ENCODE measurements at places on chromosomes 4 and X.

DNA sequence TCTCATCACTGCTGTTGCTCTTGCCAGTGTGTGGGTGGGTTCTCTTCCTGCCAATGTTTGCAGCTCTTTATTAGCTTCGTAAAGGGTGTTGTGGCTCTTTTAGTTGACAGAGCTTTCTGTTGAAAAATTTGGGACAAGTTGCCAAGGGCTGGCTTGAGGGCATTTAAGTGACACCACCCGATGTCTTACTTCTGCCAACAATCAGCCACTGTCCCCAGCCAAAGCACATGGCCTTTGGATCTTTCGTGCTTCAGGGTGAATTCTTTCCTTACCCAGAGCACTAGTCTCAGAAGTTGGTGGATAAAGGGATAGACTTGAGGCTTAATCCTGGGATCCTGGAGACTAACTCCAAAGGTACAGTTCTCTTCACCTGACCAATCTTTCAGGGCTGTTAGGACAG lies 113.6 kb downstream of the SOX3 start:
- no peak for DNase-seq

- no peak for DNase-seq
Observed at GRCh38 chrX:56600141-56600540, 36.7 kb downstream of the UBQLN2 start.

GRCh38 chr4:120491481-120491880 lies 424.8 kb upstream of the MAD2L1 start:
- DNase-seq = no peak

- no peak for DNase-seq
Observed at GRCh38 chrX:110796407-110796697, 735 bp upstream of the CHRDL1 start.

GRCh38 chr4:153371701-153372234 lies 27.3 kb downstream of the MND1 start:
- no peak for DNase-seq

GRCh38 chr4:36394352-36394903 lies 113.0 kb downstream of the DTHD1 start:
- no peak for DNase-seq

DNA sequence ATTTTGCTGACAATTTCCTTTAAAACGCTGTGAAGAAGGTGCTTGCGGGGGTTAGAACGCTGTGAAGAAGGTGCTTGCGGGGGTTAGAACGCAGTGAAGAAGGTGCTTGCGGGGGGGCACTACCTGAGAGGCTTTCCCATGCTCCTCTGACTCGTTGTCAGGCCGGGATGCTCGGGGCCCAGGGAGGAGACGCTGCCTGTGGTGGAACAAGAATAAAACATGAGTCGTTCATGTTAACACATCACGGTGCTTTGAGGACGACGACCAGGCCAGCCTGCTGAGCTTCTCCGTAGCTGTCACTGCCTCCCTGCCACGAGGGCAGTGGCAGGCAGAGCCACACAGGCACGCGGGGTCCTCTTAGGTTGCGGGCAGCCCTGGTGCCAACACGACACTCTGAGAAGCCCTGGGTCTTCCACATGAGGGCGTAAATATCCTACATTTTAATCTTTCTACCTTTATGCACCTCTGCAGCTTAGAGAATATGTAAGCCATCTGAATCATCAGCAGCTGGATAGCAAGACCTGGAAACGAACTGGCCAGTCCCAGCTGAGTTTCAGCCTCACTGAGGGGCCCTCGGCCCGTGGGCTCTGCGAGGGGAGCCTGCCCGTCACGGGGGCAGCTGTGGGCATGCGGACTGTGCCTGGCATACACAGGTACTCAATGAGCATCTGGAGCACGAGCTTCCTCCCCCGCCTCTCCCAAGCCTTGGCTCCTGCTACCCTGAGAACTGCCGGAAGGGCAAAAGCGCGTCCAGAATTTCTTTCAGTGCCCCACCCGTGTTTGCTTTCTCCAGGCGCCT lies 47.0 kb downstream of the FGFRL1 start:
- peak; percentile 29 for DNase-seq

- no peak for DNase-seq
Observed at GRCh38 chrX:153333266-153333665, 687 bp upstream of the ZNF275 start.

GRCh38 chr4:158778712-158779111 lies 9.9 kb downstream of the FNIP2 start:
- no peak for DNase-seq

DNA sequence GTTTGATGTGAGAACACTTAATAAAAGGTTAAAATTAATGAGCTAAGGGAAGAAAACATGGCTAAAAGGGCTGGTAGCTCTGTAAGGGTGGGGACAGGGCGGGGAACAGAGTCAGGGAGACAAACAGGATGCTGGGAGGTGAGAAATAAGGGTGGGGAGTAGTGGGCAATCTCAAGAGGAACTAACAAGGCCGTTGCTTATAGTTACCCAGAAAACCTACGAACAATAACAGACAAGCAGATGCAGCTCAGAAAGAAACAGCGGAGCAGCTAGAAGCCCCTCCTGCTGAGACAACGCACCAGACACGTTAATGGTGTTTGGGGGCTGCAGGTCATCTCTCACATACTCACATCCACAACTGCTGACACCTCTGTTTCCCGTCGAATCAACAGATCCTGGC lies 9.7 kb upstream of the KLF3 start:
- DNase-seq = no peak

DNA sequence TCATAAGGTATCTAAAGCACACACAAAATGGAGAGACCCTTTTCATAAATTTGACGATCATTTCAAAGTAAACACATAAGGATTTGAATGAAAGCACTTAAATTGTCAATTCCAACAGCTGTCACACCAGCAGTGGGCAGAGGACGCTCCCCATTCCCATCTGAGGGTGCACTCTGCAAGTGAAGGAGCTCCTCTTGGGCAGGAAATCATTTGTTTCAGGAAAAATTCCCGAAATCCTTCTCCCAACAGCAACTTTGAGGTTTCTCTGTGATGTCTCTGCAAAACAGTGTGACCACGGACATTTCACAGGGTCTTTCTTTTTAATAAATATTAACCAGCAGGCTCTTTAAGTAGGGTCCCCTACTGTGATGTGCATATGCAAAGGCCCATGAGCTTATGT lies 111.0 kb downstream of the EPHA5 start:
- DNase-seq = no peak

- no peak for DNase-seq
Observed at GRCh38 chrX:106611317-106611678, 480 bp upstream of the RADX start.

DNA sequence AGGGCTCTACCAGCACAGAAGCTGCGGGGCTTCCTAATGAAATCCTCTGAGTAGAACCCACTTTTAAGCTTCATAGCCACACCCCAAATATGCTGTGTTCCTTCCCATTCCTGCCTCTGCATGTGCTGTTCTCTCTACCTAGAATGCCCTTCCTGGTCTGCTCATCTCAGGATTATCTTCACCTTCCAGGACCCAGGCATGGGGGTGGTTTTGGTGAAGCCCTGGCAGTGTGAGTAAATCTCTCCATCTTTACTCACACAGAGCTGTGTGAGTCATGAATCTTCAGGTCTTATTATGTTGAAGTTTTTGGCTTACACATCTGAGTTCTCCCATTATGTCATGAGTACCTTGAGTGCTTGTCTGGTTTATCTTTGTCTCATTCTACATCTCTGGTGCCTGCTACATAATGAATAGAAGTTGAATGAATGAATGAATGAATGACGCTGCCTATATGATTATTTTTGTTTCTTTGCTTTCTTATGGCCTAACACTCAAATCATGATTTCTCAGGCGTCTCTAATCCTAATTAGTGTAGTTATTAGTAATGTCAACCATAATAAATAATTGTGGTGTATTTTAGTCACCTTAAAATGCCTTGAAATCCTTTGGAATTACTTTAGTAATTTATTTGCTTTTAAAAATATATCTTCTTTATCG lies 41.9 kb downstream of the HADH start:
- DNase-seq = no peak

GRCh38 chr4:165457793-165458192 lies 79.0 kb downstream of the CPE start:
- DNase-seq = no peak

- peak; percentile 80 for DNase-seq
Observed at GRCh38 chrX:46575991-46576392, 2.4 kb downstream of the CHST7 start.

- no peak for DNase-seq
Observed at GRCh38 chrX:41512394-41512793, 65.3 kb downstream of the NYX start.

DNA sequence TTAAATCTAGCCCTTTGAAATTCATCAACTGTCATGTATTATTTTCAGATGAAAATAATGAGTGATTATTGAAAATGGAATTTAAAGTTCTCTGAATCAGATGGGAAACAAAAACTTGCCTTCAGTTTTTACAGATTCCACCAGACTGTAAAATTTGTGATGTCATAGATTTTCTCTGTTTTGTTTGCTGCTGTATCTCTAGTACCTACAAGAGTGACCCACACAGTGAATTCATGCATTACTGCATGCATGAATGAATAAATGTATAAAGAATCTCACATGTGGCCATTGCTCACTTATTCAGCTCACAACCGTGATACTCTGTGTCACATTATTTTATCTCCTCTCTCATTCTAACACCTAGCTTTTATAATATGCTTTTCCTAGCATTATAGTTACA lies 532.2 kb upstream of the AGA start:
- DNase-seq = no peak

GRCh38 chr4:89661173-89661899 lies 175.6 kb downstream of the SNCA start:
- DNase-seq = no peak

DNA sequence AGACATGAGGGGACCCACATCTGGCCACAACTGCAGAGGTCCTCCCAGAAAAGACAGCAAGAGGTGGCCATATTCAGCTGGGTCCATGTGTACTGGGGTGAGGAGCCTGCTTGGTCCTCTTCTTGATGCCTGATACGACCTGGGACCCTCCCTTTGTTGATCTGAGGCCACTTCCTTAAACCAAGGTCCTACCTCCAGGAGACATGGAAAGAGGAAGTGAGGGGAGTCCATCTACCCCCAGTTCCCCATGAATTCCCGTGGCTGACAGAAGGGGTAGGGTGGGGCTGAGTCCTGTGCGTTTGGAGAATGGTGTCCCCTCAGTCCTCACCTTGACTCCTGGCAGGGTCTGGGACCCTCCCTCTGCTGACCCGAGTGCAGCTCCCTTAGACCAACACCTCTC lies 2.1 kb downstream of the MAGEA10 start:
- DNase-seq = no peak

DNA sequence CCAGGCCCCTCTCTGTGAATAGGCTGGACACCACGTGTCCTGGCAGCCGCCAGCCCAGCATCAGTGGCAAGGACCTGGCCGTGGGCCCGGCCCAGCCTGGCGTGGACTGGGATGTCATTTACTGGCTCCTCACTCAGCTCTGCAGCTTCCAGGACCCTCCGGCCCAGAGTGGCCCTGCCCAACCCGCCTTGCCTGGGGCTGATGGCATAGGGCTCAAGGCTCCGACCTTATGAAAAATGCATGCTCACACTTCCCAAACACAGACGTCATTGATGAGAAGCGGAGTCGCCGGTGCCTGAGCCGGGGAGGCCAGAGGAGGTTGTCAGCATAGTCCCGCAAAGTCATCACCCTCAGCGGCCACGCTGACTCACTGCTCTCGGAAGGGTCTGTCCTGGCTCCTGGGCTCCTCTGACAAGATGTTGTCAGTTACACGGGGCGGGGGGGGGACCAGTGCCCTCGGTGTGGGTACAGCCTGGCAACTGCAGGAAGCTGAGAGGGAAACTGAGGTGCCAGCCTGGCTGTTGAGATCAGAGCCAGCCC lies 14.3 kb downstream of the CFAP99 start:
- no peak for DNase-seq

- DNase-seq = peak; percentile 76
Observed at GRCh38 chr4:2837904-2838496, 5.6 kb upstream of the ADD1 start.

GRCh38 chrX:151621422-151621821 lies 57.9 kb downstream of the PASD1 start:
- DNase-seq = no peak
